ENCODE measurements at places on chromosomes 7 and 10. TPM values are rescaled to one million over a fixed set of nuclear protein-coding genes. Genes with fewer than 3 reads are reported as not detected.

- no peak for DNase-seq
Observed at GRCh38 chr10:77163670-77164348, 473.8 kb downstream of the KCNMA1 start.

GRCh38 chr7:43763183-43763582, 4.7 kb downstream of the BLVRA start:
- no peak for DNase-seq

- DNase-seq = no peak
Observed at GRCh38 chr10:97708976-97709946, 4.3 kb upstream of the MARVELD1 start.

DNA sequence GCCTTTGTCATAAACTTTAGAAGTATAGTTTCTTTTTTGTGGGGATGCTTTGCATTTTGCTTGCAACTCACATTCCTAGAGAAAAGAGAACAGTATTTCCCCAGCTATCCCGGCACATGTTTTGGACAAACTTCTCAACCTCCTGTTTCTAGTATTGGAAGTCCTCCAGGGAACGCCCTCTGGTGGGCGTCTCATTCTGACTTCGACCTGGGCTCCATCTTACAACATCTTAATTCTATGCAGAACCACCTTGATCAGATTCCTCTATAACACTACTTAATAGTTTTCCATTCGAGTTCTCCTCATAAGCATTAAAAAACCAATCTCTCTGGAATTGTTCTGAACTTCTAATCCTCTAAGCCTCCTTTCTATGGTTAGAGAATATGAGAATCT, 139.5 kb upstream of the FZD8 start:
- DNase-seq = no peak

GRCh38 chr10:113425541-113425951, 127.3 kb upstream of the HABP2 start:
- no peak for DNase-seq

- no peak for DNase-seq
Observed at GRCh38 chr7:24701261-24702235, 55.7 kb downstream of the GSDME start.

- DNase-seq = no peak
Observed at GRCh38 chr10:31650010-31650409, 278.6 kb downstream of the ARHGAP12 start.

DNA sequence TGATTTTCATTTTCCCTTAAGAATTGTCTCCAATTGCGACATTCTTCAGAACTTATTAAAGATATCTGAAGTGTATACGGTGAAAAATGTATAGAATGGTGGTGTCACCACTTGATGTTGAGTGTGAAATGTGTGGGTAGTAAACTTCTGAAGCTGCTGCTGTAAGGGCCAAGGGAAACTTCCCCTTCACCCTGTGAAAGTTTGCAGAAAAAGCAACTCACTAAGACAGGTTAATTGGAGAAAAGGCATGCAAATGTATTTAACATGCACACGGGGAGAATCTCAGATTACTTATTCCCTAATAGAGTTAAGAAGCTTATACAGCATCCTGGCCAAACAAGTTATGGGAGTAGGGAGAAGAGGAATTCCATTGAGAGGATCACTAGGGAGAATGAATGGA, 173.0 kb downstream of the NSUN6 start:
- no peak for DNase-seq

DNA sequence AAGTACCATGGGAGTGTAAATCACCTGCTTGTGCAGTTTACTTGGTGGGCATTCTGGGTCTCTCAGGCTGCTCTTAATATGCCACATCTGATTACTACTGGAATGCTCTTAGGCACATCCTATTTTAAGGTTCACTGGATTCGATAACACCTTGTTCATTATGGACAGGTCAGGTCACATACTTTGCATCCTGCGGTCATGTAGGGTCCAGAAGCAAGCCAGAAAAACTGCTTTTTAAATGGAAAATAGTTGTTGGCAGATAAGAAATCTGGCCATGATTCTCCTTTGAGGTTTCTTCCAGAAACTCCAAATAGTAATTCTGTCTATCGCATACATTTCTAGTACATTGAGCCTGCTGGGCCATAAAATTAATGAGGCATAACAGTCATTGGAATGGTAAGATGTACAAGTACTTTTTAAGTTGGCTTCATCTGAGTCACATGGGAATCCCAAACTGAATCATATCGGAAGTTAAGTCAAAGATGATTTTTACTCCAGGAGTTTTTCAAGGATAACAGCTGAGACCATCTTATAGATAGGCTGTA, 371.9 kb downstream of the LRRTM3 start:
- DNase-seq = no peak

DNA sequence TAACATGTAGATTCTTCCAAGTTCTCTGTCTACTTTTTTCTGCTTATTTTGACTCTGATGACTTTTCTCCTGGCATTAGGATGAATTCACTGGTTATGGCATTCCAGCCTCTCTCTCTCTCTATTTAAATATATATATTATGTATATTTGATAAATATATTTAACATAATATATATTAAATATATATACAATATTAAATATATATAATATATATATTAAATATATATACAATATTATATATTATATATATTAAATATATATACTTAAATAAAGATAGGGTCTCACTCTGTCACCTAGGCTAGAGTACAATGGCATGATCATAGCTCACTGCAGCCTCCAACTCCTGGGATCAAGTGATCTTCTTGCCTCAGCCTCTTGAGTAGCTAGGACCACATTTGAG, 60.7 kb downstream of the ZNF783 start:
- no peak for DNase-seq

- no peak for DNase-seq
Observed at GRCh38 chr7:8380130-8380529, 53.3 kb upstream of the NXPH1 start.

DNA sequence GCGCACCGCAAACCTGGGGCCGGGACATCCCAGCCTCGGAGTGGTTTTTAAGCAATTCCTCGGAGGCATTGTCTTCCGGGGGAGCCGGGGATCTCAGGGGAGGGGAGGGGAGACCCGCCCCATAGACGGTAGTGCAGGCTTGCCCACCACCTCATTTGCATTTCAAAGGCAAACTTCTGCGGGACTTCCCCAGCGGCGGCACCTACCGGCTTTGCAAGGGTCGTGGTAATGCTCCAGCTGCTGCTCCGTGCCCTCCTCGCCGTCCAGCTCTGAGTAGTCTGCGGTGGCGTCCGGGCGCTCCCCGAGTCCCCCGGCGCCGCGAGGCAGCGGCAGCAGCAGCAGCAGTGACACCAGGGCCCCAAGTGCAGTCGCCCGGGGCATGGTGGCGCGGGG, 425 bp downstream of the TLL2 start:
- DNase-seq = no peak

GIMAP6 gene
- total RNA-seq = 0.17 TPM

SPDYE6 gene
- not detected for total RNA-seq

ATG9B gene
- total RNA-seq = 2.3 TPM

EFCAB10 gene
- total RNA-seq = not detected

CYP26C1 gene
- total RNA-seq = 0.15 TPM

TMEM236 gene
- 0.09 TPM for total RNA-seq

DKK1 gene
- not detected for total RNA-seq

FOXI2 gene
- not detected for total RNA-seq

BAMBI gene
- 0.32 TPM for total RNA-seq

CRYGN gene
- total RNA-seq = not detected
